ENCODE measurements at places on chromosomes 12 and 14.

- DNase-seq = no peak
Observed at GRCh38 chr14:88227693-88228092, 95.4 kb downstream of the KCNK10 start.

DNA sequence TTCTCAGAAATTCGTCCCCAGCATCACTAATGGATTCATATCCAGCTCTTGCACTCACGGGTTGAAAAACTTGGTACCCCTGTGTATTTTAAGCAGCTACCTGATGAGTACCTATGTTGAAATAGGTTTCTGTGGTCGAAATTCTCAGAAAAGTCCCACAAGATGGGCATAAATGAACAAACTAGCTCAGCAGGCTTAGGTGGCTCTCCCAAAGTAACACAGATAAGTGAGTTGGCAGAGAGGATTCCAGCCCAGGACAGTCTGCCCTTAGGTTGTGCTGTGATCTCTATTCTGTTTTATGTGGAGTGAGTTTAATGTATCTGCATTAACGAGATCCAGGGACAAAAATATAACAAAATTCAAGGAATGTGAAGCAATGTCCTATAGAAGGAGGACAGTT, 92.3 kb downstream of the RGS6 start:
- no peak for DNase-seq

DNA sequence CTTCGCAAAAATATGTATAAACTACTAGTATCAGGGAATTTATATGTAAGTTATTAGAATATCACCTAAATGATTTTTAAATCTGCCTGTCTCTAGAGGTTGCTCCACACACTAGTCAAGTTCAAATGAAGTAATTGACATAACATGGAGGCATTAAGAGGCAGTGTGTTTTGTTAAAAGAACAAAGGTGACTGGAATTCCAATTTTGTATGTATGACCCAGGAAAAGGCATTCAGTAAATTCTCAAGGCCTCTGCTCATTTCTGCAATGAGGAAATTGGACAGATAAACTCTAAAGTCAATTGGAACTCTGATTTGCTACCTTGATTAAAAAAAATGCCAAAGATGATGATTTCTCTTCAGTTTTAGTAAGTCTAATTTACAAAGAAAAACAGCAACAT, 117.1 kb downstream of the NAV3 start:
- no peak for DNase-seq

GRCh38 chr12:6062395-6062756, 62.1 kb downstream of the VWF start:
- no peak for DNase-seq

DNA sequence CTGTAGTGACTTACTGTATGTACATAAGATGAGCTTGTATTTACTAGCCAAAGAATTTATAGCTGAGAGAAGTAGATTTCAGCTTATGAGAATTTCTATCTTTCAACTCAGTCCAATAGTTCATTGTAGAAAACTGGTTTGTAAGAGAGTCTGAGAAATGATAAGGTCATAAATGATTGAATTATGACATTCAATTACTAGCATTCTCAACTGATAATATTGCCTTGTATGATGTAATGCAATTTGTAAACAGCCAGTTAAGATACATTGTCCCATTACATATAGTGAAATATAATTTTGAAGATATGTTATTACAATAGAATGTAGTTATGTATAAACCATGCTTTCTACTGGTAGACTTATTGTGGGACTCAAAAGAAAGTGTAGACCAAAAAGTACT, 42.5 kb upstream of the STRAP start:
- no peak for DNase-seq
